Right kidney (tissue), 9 donors: ENCODE measurements at places on chromosomes 6 and 20.

GRCh38 chr20:8718279-8718678 lies 350.6 kb upstream of the PLCB4 start:
- DNase-seq: no peak

DNA sequence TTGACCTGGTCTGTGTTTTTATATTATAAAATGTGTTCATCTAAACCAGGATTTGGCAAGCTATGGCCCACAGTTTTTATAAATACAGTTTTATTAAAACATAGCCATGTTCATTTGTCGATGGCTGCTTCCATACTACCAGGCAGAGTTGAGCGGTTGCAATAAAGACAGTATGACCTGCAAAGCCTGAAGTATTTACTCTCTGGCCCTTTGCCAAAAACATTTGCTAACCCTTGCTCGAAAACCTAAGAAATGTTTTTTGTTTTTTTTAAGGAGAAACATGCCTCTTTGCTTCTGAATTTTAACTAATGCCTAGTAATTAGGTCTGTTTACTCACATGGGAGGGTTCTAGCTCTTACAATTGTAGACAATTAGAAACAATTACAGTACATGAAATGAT lies 67.4 kb upstream of the SMIM28 start:
- DNase-seq: no peak

DNA sequence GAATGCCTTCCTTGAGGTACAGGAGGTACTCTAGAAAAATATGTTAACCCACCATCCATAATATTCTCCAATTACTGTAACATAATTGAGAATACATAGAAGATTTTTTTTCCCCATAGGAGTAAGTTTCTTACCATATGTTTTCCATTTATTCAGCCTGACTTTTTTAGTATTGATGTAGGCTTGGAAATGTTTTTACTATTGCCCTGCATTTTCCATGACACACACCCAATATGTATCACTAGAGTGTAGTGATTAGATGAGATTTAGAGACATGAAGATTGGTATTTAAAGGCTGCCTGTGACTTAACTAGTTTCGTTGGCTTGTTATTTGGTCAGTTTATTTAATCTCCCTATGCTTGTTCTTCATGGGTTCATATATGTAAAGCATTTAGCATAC lies 39.5 kb downstream of the KCNQ5 start:
- no peak for DNase-seq

DNA sequence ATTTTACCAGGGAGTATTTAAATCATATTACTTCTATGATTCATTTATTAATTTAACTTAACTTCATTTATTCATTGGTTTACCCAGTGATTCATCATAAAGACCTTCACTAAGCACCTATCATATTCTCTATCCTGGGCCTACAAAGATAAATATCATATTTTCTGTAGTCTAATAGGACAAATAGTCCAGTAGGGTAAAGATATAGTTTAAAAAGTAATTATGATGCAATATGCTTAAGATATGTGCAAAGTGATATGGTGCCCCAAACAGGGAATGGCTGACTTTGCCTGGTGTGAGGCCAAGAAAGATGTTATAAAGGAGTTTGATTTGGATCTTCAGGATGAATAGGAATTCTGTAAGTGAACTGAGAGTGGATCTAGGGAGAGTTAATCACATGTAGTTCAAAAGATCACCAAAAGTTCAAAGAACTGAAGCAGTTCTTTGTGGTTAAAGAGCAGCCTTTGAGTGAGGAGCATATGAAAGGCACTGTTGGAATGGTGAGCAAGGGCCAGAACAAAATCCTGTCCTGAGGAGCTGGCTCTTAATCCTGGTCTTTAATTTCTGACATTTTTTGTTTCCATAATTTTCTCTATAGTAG lies 45.5 kb downstream of the MLIP start:
- DNase-seq: no peak

- no peak for DNase-seq
Observed at GRCh38 chr6:44508646-44509045, 121.1 kb downstream of the CDC5L start.

DNA sequence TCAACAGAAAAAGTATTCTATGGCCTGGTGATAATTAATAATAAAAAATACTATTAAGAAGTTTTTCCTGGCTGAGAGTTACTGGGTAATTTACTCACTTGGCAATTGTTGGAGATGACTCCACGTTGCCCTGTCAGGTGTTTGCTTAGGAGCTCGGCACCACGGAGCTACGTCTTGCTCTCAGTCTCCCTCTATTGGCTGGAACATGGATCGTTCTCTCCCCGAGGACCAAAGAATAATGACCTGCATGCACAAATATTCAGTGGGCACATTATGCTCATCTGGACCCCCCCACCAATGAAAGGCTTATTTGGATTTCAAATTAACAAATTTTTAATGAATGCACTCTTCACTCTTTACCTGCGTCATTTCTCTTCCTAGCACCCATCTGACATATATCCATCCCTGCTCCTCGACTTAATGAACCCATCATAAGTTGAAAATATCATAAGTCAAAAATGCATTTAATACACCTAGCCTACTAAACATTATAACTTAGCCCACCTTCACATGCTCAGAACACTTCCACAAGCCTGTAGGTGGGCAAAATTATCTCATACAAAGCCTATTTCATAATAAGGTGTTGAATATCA lies 71.0 kb upstream of the CD83 start:
- DNase-seq: peak; percentile 24

DNA sequence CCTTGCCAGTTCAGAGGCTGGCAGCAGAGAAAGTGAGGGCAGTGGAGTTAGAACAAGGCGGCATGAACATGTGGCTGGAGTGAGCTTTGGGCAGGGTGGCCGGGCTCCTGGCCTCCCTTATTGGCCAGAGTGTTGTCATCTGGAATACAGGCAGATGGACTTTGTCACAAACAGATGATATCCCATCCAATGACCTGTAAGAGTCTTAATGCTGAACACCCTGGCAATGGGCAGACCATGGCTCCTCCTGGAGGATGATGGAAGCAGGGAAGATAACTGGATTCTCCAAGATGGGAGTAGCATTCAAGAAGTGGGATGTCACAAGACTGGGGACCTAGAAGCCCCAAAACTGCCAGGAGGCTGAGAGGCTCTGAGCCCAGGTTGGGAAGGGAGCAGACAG lies 242.1 kb downstream of the MAFB start:
- no peak for DNase-seq

GRCh38 chr6:137389150-137389704 lies 105.0 kb downstream of the OLIG3 start:
- no peak for DNase-seq

DNA sequence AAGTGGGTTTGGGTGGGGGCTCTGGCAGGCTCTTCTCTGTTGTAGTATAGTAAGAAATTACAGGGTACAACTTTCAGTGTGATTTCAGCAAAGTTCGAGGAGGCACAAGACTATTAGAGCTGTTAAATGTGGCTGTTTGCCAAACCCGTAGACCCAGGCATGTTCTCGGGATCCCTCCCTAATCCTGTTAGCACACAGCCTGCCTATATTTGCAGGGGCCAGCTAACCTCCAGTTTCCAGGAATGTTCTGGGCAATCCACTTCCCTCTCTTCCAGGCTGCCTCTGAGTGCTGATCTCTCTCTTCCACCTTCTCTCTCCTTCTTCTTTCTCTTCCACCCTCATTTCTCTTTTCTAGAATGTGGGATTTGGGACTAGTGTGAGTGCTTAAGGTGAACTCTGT lies 34.8 kb upstream of the ZFP64 start:
- no peak for DNase-seq

DNA sequence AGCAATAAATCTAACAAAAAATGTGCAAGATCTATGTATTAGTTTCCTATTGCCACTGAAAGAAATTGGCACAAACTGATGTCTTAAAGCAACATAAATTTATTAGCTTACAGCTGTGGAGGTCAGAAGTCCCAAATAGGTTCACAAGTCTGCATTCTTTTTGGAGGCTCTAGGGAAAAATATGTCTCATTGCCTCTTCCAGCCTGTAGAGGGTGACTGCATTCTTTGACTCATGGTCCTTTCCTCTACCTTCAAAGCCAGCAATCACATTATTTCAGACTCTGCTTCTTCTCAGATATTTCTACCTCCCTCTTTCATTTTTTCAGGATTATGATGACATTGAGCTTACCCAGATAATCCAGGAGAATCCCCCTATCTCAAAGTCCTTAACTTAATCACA lies 1531.1 kb downstream of the KHDRBS2 start:
- no peak for DNase-seq

GRCh38 chr6:162887981-162888689 lies 160.4 kb downstream of the PACRG start:
- no peak for DNase-seq

- peak; percentile 81 for DNase-seq
Observed at GRCh38 chr20:31869942-31870725, at the start of the genes DUSP15 and TTLL9. Gene DUSP15 (minus strand): TSS chr20:31870527. CDS start chr20:31870337, 190 bp downstream. Gene TTLL9 (plus strand): TSS chr20:31870634. CDS start chr20:31871127, 493 bp downstream.

GRCh38 chr6:20432692-20433091 lies 31.0 kb downstream of the E2F3 start:
- no peak for DNase-seq

DNA sequence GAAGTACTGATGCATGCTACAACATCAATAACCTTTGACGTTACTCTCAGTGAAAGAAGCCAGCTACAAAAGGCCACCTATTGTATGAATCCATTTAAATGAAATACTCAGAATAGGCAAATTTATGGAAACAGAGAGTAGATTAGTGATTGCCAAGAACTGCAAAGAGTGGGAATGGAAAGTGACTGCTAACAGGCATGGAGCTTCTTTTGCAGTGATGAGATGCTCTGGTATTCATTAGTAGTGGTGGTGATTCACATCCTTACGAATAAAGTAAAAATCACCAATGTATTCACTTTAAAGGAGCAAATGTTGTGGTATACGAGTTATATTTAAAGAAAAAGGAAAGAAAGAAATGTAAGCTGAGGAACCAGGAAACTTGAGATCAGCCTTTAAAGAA lies 126.8 kb upstream of the SAMD5 start:
- no peak for DNase-seq

DNA sequence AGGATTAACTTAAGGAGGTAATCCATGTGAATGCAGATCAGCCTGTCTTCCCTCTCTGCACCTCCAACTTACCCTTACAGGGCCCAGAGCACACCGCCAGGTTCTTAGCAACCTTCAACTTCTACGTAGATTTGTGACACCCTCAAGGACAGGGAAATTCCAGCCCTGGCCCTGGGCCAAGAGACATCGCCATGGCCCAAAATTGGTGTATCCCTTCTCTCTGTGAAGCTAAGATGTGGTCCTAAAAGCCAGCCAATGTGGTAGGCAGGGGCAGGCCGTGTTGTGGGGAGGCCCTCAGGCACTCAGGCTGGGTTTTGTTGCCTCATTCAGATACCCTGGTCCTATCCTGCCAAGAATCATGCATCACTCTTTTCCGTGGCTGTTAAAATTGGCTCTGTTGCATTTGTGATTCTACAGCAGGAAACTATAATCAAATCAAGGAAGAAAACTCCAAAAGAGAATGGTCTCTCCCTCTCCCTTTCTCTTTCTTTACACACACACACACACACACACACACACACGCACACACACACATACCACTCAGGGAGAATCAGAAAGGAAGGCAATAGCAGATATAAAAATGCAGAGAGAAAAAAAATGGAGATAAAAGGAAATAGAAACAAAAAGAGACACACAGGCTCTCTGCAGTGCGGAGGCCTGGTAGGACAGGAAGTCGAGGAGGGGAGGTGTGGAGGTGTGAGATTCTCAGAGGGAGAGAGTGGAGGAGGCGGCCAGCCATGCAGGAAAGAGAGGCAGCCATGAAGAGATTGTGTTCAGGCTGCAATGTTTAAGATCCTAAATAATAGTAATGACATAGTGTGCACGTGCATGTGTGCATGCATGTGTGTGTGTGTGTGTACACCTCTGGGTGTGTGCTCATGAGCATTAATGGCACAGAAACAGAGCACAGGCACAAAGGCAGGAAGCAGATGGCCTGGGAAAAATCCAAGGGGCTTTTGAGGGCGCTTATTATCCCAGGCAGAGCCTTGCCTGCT lies 201.8 kb upstream of the LRFN2 start:
- DNase-seq: peak; percentile 22

GRCh38 chr20:48326868-48327267 lies 500.9 kb downstream of the PREX1 start:
- no peak for DNase-seq

DNA sequence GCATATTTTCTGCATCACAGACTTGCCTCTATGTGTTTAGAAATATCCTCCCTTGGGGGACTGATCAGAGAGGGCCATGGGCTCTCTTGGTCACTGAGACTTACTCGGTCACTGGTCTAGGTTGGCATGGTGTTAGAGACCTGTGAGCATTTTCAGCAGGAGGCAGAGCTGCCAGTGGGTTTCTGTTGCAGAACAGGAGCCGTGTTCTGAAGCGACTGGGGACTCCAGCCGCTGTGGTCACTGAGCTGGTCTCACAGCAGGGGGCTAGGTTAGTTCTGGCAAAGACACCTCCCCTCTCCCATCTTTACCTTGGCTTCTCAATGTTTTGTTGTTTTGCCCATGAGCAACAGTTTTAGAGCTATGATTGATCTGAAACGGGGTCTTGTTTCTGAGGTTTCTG lies 8.7 kb downstream of the TMEM181 start:
- DNase-seq: no peak

GRCh38 chr6:35248300-35248699 lies 11.2 kb upstream of the ZNF76 start:
- no peak for DNase-seq

DNA sequence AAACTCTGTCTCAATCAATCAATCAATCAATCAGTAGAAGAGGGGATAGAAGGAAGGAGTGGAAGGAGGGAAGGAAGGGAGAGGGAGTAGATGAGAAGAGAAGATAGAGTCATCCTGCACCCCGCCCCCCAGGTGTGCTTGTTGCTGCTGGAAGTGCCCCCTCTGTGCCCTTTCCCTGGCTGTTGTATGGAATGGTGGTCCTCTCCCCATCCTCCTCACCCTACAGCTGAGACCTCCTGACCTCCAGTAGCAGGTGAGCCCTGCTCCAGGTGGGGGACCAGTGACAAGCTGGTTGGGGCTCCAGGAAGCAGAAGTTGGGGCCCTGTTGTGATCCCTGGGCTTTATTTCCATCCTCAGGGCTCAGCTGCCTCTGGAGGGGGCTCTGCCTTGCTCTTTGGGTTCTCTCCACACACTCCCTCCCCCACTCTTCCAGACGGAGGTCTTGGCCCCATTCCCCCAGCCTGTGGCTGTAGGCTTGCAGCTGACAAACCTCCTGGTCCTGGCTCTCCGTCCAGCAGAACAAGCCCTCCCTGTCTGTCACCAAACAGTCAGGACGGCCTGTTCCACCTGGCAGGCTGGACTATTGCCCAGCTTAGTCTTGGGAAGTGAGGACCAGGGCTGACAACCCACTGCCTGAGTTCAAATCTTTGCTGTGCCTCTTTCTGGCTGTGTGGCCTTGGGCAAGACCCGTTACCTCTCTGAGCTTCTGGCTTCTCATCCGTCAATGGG lies 26.0 kb upstream of the SCRT2 start:
- no peak for DNase-seq

GRCh38 chr6:36749829-36750489 lies 52.3 kb downstream of the RAB44 start:
- DNase-seq: no peak

GRCh38 chr6:129671442-129672340 lies 38.3 kb downstream of the ARHGAP18 start:
- no peak for DNase-seq

- DNase-seq: no peak
Observed at GRCh38 chr6:1242446-1242845, 69.5 kb upstream of the FOXQ1 start.

- no peak for DNase-seq
Observed at GRCh38 chr6:90180526-90180925, 116.1 kb downstream of the BACH2 start.
